ENCODE measurements at places on chromosomes 7 and 10. TPM values are rescaled to one million over a fixed set of nuclear protein-coding genes. Genes with fewer than 3 reads are reported as not detected.
A peak's percentile ranks its signal among the peaks of the same experiment; 100 is the strongest.

- H3K27ac ChIP-seq: peak overlapping the region; percentile 76
- H3K36me3 ChIP-seq: no peaks in the 10 kb centered on the region
- no peaks in the 10 kb centered on the region for H3K27me3 ChIP-seq
- H3K4me3 ChIP-seq: no peak overlapping the region
Measured at GRCh38 chr7:75727881-75728593, 10.7 kb downstream of the HIP1 start.

Gene ZNF804B
- not detected for total RNA-seq

Gene CLEC2L
- not detected for total RNA-seq

Gene TAF5
- 1.1 TPM for total RNA-seq

DNA sequence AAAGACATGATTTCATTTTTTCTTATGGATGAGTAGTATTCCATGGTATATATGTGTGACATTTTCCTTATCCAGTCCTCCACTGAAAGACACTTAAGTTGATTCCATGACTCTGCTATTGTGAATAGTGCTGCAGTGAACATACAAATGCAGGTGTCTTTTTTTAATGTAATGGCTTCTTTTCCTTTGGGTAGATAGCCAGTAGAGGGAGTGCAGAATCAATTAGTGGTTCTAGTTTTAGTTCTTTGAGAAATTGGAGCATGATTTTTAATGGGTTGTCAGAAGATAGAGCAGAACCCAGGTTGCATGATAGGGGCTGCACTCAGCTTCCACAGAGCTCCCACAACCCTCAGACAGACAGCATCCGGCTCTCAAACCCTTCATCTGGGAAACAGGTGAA, 152.9 kb upstream of the PLXDC2 start:
- no peak overlapping the region for H3K27ac ChIP-seq
- H3K27me3 ChIP-seq: no peaks in the 10 kb centered on the region
- no peaks in the 10 kb centered on the region for H3K4me1 ChIP-seq
- no peak for DNase-seq
- no peak overlapping the region for H3K4me3 ChIP-seq

Gene PSPH
- 12.7 TPM for total RNA-seq

- no peaks in the 10 kb centered on the region for H3K4me1 ChIP-seq
- H3K27ac ChIP-seq: no peak overlapping the region
- H3K4me3 ChIP-seq: no peak overlapping the region
- DNase-seq: no peak
Measured at GRCh38 chr10:67521546-67521945, 174.4 kb downstream of the CTNNA3 start.

DNA sequence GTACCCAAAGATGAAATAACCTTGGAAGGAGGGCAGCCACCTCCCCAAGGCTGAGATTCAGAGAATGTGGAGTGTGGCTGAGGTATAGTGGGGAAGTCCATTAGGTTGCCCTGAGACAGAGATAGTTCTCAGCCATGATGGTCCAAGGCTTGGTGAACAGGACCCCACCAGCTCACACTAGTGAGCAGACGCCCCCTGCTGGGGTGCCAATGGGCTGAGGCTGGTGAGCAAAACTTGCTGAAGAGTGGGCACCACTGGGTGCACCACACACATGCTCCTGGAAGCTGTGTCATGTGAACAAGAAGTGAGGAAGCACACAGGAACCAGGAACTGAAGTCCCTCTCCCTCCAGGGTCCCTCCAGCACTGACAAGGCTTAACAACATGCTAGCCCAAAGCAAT, 8.9 kb downstream of the FBXL13 start:
- DNase-seq: no peak
- no peak overlapping the region for H3K27ac ChIP-seq
- no peak overlapping the region for H3K4me3 ChIP-seq
- no peaks in the 10 kb centered on the region for H3K27me3 ChIP-seq

Gene VPS37D
- 1.1 TPM for total RNA-seq

- H3K36me3 ChIP-seq: no peaks in the 10 kb centered on the region
- no peaks in the 10 kb centered on the region for H3K27me3 ChIP-seq
- H3K4me1 ChIP-seq: peaks cover 44% of the 10 kb centered on the region
- no peak overlapping the region for H3K4me3 ChIP-seq
- no peak for DNase-seq
Measured at GRCh38 chr10:32953277-32953927, 4.6 kb downstream of the ITGB1 start.

Gene BUD31
- 52.4 TPM for total RNA-seq

DNA sequence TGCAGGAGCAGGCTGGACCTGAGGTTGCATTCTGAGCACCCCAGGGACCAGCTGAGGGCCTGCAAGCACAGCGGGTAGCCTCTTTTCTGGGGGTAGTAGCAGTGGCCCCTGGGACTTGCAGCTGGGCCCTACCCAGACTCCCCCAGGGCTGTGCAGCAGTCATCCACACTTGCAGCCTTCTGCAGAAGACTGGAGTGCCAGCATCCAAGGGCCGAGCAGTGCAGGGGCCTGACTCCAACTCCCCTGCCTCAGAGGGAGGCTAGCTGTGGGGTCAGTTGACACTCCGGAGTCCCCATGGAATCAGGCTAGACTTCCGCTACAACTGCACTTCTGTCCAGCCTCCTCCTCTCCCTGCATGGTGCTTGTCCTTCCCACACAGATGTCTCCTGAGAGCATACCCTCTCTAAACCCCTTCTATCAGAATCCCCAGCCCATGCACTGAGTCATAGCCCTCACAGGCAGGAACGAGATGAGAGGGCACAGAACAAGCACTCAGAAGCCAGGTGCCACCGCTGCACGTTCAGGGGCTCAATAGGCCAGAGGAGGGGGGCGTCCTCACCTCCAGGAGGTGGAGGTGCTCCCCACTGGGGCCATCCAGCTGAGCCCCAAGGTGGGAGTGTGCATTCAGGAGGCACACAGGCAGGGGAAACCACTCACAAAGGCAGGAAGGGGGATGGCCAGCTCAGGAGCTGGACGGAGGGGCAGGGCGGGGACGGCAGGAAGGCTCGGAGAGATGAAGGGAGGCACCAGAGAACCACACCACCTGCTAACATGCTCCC, 7.5 kb downstream of the RASGEF1A start:
- no peak overlapping the region for H3K4me3 ChIP-seq
- peak; percentile 50 for DNase-seq
- H3K36me3 ChIP-seq: no peaks in the 10 kb centered on the region
- peaks cover 14% of the 10 kb centered on the region for H3K4me1 ChIP-seq
- no peaks in the 10 kb centered on the region for H3K27me3 ChIP-seq

- no peak overlapping the region for H3K27ac ChIP-seq
- peaks cover 28% of the 10 kb centered on the region for H3K4me1 ChIP-seq
- peaks cover 59% of the 10 kb centered on the region for H3K27me3 ChIP-seq
- no peaks in the 10 kb centered on the region for H3K36me3 ChIP-seq
Measured at GRCh38 chr10:101287997-101288635, 58.9 kb upstream of the LBX1 start.

- no peak for DNase-seq
- no peaks in the 10 kb centered on the region for H3K4me1 ChIP-seq
Measured at GRCh38 chr7:79361214-79361613, 92.3 kb downstream of the MAGI2 start.

DNA sequence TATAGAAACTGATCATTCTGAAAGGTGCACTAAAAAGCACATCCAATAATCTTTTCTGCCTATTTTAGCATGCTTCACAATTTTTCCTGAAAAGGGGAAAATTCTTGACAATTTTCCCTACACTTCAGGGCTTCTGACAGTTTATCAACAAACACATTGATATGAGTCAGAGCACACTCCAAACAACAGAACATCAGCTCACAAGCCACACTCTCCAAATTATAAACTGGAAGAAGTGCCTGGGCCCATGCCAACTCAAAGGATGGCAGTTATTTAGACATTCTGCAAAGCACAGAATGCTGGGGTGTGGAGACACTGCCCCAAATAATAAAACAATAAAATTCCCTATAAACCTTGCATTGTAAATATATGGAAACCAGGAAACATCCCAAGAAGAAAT, 90.8 kb downstream of the ELAPOR2 start:
- DNase-seq: no peak
- H3K4me1 ChIP-seq: peaks cover 4% of the 10 kb centered on the region
- H3K27ac ChIP-seq: no peak overlapping the region
- no peaks in the 10 kb centered on the region for H3K27me3 ChIP-seq
- H3K36me3 ChIP-seq: no peaks in the 10 kb centered on the region

GRCh38 chr7:141562972-141563371, 11.8 kb downstream of the AGK start:
- no peaks in the 10 kb centered on the region for H3K4me1 ChIP-seq
- no peak for DNase-seq
- no peaks in the 10 kb centered on the region for H3K27me3 ChIP-seq
- H3K4me3 ChIP-seq: no peak overlapping the region
- no peak overlapping the region for H3K27ac ChIP-seq

DNA sequence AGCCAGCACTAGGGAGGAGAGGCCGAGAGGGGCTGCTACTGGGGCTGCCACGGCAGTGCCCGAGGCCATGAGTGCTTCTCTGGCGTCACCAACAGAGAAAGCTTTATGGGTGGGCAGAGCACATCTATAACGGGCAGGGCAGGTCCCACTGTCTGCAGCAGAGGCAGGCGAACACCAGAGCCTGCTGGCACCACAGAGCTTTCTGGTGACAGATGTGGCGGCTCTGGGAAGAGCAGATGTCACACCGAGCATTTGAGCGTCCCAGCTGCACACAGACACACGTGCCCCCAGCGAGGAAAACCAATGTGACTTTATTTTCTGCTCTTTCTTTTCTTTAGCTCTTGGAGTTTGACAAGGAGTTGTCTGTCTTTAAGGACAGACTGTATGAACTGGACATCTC, 20.5 kb downstream of the NKX6-2 start:
- H3K27ac ChIP-seq: no peak overlapping the region
- H3K4me1 ChIP-seq: no peaks in the 10 kb centered on the region
- no peak overlapping the region for H3K4me3 ChIP-seq
- no peak for DNase-seq
- H3K27me3 ChIP-seq: no peaks in the 10 kb centered on the region
- H3K36me3 ChIP-seq: peaks cover 46% of the 10 kb centered on the region

- no peaks in the 10 kb centered on the region for H3K4me1 ChIP-seq
- H3K4me3 ChIP-seq: no peak overlapping the region
- no peak for DNase-seq
- no peak overlapping the region for H3K27ac ChIP-seq
- no peaks in the 10 kb centered on the region for H3K27me3 ChIP-seq
- no peaks in the 10 kb centered on the region for H3K36me3 ChIP-seq
Measured at GRCh38 chr7:9939176-9939575, 1034.5 kb upstream of the PHF14 start.

GRCh38 chr7:11469028-11469745, 362.8 kb downstream of the THSD7A start:
- DNase-seq: no peak
- H3K27me3 ChIP-seq: no peaks in the 10 kb centered on the region
- no peaks in the 10 kb centered on the region for H3K36me3 ChIP-seq
- H3K27ac ChIP-seq: no peak overlapping the region

GRCh38 chr10:48778193-48778857, 93.7 kb downstream of the WDFY4 start:
- no peak overlapping the region for H3K4me3 ChIP-seq
- no peak overlapping the region for H3K27ac ChIP-seq
- no peaks in the 10 kb centered on the region for H3K36me3 ChIP-seq
- H3K27me3 ChIP-seq: no peaks in the 10 kb centered on the region
- no peaks in the 10 kb centered on the region for H3K4me1 ChIP-seq

- no peaks in the 10 kb centered on the region for H3K4me1 ChIP-seq
- no peaks in the 10 kb centered on the region for H3K27me3 ChIP-seq
- no peak overlapping the region for H3K27ac ChIP-seq
- no peaks in the 10 kb centered on the region for H3K36me3 ChIP-seq
Measured at GRCh38 chr7:3730276-3730675, 429.2 kb downstream of the SDK1 start.

Gene ITGA8
- total RNA-seq: 40.3 TPM

- peak overlapping the region; percentile 82 for H3K27ac ChIP-seq
- no peak for DNase-seq
- H3K27me3 ChIP-seq: no peaks in the 10 kb centered on the region
- H3K4me3 ChIP-seq: peak overlapping the region; percentile 94
- H3K36me3 ChIP-seq: peaks cover 10% of the 10 kb centered on the region
Measured at GRCh38 chr7:104207348-104207730, 474 bp downstream of the ORC5 start.

- no peaks in the 10 kb centered on the region for H3K27me3 ChIP-seq
- peak overlapping the region; percentile 3 for H3K4me3 ChIP-seq
- H3K27ac ChIP-seq: peak overlapping the region; percentile 45
- no peaks in the 10 kb centered on the region for H3K36me3 ChIP-seq
Measured at GRCh38 chr7:157568106-157568769, 231.4 kb downstream of the DNAJB6 start.

DNA sequence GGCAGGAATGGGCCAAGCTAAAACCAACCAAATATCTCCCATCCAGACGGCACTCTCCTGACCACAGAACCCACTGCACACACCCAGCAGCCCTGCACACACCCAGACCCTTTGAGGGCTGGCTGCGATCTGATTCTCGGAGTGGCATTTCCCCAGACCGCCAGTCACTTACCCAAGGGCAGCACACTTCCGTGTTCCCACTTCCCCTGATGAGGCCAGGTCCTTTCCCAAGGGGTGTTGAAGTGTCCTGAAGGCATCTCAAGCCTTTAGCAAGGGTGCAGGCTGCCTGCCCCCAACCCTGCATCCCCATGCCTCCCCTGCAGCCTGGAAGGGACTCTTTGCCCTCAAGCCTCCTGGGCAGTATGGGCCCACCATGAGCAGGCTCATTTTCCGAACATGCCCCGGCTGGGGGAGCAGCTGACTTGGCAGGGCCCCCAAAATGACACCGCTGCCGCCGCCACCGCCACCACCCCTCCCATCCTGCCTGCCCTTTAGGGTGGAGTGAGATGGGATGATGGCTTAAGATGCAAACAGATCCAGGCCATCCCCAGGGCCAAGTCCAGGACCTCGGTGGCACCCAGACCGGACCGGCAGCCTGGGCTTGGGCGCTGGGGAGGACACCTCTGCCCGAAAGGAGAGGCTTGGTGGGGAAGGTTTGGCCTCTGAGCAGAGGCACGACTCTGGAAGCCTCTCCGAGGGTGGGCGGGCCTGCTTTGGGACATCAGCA, 159.8 kb downstream of the NRF1 start:
- no peak for DNase-seq
- no peaks in the 10 kb centered on the region for H3K36me3 ChIP-seq
- no peaks in the 10 kb centered on the region for H3K27me3 ChIP-seq
- no peak overlapping the region for H3K27ac ChIP-seq

- peaks cover 84% of the 10 kb centered on the region for H3K36me3 ChIP-seq
- no peak overlapping the region for H3K4me3 ChIP-seq
- H3K4me1 ChIP-seq: no peaks in the 10 kb centered on the region
- DNase-seq: peak; percentile 22
Measured at GRCh38 chr10:96548589-96548988, 34.9 kb upstream of the TLL2 start.

DNA sequence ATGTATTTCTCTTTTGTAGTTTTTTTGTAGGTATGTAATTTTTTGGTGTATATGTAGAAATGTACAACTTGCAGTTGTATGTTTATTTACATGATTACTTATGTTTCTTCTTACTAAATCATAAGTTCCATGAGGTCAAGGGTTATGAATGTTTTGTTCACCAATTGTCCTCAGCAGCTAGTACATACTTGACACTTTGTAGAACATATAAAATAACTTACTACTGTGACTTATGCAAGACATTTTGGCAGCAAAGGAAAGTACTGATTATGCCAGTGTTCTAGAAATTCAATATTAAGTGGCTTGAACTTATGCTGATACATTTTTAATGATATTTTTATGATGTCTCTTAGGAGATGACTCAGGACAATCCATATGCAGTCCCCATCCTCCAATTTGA, 209.6 kb downstream of the DKK1 start:
- H3K4me3 ChIP-seq: no peak overlapping the region
- no peak overlapping the region for H3K27ac ChIP-seq
- DNase-seq: no peak
- no peaks in the 10 kb centered on the region for H3K36me3 ChIP-seq
